ENCODE measurements at places on chromosomes 2 and 18.

- ATAC-seq, result no peak
Measured at GRCh38 chr2:115763601-115764000, 1321.2 kb downstream of the DPP10 start.

DNA sequence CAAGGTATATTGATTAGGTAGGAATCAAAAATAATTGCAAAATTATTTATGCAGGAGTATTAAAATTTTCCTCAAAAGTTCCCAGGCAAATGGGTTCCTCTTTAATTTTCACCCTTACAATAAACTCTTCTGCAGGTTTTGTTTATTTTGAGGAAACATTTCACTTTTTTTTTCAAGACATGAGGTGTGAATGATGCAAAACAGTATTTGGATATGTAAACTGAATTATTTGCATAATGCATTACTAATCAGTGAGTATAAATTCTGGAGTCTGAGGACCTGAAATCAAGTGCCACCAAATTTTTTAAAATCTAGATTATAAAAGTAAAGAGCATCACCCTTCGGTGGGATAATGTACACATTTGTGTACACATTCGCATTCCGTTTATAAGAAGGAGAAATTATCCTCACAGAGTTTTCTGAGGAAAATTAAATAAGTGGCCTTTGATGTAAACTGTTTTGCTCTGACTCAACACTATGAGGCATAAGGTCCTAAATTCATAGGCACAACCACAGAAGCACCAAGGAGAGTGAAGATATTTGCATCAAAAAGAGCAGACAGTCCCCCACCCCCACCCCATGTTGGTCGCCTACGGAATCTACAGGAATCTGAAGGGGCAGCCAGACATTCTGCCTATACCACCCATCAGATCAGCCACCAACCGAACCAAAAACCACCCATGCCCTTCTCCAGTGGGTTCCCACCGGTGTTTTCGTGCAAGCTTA is 33.1 kb downstream of the BCL11A start:
- ATAC-seq, result no peak

- ATAC-seq, result no peak
Measured at GRCh38 chr2:216405588-216405987, 6.7 kb upstream of the SMARCAL1 start.

- ATAC-seq, result no peak
Measured at GRCh38 chr2:178718283-178718682, 88.9 kb downstream of the TTN start.

GRCh38 chr18:78770139-78770822 is 209.3 kb upstream of the SALL3 start:
- ATAC-seq, result no peak

All from stimulated activated memory B cell treated with anti-CD40 and anti-IgM and Interleukin-4, amounts not matched to agents 10 μg/mL and 1 μg/mL and 100 μg/mL, for 72 hours (primary cell).